T47D (cell line): ENCODE measurements at places on chromosomes 2 and 18.
A peak's percentile ranks its signal among the peaks of the same experiment; 100 is the strongest.

- peak; percentile 48 for DNase-seq
These were observed 3.0 kb downstream of the SP5 start for GRCh38 chr2:170717991-170718589.

DNA sequence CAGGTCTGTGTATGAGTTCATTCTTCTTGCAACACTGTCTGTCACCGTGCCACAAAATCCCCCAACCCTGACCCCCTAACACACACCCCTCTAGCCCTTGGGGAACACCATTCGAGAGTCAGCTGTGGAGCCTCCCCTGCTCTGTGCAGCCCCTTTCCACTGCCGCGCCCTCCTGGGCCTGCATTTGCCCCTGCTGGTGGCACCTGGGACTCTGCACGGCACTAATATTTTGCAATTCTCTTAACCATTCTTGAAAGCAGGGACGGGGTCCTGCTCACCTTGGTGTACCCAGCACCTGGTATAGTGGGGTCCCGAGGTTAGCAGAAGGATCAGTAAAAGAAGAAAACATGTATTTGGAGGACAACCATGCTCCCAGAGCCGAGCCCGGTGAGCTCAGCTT, 124.0 kb downstream of the HDAC4 start:
- DNase-seq, result no peak

GRCh38 chr2:31051258-31052140, 86.7 kb downstream of the GALNT14 start:
- no peak for DNase-seq

- peak; percentile 40 for DNase-seq
These were observed 61.3 kb upstream of the TXNDC2 start for GRCh38 chr18:9824474-9824832.

DNA sequence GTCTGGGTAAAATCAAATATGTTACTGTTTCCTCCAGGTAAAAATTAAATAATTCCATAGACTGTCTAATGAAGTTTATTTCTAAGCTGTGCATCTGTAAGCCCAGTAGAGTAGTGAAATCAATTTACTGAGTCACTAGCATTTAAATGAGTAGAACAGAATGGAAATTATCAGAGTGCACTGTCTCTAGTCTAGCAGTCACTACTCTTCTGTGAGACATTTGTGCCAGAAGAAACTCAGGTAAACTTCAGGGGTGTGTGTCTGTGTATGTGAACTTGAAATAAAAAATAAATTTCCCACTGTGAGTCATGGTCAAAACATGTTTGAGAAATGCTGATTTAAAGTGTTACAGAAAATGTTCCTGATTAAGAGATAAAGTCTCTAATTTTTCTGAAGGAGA, 146.4 kb downstream of the RIF1 start:
- no peak for DNase-seq

GRCh38 chr2:204108330-204108751, 171.8 kb downstream of the ICOS start:
- no peak for DNase-seq

- DNase-seq, result no peak
These were observed 30.0 kb downstream of the CTLA4 start for GRCh38 chr2:203897544-203897943.
